Activated CD8-positive, alpha-beta T cell treated with anti-CD3 and anti-CD28 coated beads for 36 hours (primary cell): ENCODE measurements at places on chromosomes 12 and 14. TPM values are rescaled to one million over a fixed set of nuclear protein-coding genes. Genes with fewer than 3 reads are reported as not detected.

LLPH gene
- total RNA-seq = 33.6 TPM

DNA sequence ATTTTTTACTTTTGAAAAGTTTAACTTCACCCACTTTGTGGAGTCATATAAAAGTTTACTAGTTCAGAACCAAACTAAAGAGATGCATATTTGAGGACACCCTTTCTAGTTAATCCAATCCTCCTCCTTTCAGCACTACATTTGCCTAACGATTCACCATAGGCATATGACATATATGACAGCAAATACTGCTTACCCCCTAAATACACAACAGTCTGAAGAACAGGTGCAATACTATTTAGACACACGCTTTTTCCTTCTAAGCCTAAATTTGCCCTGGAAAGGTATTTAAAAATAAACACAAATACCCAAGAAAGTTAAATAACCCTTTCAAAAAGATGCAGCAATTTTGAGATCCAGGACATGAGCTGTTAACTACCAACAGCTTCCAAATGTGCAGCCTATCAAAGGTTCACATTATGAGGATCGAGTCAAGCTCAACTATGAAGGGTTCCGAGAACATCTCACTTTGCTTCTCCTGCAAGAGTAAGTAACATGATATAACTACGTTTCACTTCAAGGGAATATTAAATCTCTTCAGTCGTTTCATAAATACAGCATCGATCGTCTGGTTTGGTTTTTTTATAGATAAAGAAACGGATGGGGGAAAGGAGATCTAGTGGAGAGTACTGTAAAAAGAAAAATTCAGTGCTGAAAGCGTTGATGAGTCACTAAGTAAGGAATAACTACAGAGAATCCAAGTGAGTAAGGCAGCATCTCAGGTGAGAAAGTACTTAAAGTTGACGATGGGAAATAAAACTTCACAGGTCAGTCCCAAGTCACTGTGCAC lies 677 bp upstream of the AP4S1 start:
- peak overlapping the region; percentile 83 for H3K27ac ChIP-seq
- no peak for DNase-seq
- no peaks in the 10 kb centered on the region for H3K27me3 ChIP-seq

ZNF10 gene
- 6.0 TPM for total RNA-seq

DNA sequence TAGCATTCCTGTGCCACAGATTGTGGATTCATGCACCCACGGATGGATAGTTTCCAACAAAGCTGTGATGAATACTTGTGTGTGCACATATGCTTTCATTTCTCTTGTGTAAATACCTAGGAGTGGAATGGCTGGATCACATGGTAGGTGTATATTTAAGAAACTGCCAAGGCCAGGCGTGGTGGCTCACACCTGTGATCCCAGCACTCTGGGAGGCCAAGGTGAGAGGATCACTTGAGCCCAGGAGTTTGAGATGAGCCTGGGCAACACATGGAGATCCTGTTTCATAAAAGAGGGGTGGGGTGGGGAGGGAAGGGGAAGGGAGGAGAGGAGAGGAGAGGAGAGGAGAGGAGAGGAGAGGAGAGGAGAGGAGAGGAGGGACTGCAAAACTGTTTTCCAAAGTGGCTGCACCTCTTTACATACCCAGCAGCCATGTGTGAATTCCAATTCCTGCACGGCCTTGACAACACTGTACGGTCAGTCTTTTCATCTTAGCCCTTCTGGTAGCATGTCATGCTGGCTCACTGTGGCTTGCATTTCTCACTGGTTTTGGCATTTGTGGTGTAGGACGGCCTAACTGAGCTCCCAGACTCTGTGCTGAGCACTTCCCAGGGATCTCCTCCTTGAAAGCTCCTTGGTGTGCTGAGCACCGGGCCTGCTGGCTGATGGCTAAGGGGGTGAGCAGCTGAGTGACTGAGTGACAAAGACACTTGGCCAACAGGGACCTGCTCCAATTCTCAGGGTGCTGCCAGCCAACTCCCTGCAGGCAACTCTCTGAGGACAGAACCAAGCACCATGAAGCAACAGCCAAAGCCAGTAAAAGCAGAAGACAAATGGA lies 27.9 kb downstream of the SYNE3 start:
- H3K4me1 ChIP-seq = peaks cover 44% of the 10 kb centered on the region
- DNase-seq = no peak
- peaks cover 26% of the 10 kb centered on the region for H3K36me3 ChIP-seq

DNA sequence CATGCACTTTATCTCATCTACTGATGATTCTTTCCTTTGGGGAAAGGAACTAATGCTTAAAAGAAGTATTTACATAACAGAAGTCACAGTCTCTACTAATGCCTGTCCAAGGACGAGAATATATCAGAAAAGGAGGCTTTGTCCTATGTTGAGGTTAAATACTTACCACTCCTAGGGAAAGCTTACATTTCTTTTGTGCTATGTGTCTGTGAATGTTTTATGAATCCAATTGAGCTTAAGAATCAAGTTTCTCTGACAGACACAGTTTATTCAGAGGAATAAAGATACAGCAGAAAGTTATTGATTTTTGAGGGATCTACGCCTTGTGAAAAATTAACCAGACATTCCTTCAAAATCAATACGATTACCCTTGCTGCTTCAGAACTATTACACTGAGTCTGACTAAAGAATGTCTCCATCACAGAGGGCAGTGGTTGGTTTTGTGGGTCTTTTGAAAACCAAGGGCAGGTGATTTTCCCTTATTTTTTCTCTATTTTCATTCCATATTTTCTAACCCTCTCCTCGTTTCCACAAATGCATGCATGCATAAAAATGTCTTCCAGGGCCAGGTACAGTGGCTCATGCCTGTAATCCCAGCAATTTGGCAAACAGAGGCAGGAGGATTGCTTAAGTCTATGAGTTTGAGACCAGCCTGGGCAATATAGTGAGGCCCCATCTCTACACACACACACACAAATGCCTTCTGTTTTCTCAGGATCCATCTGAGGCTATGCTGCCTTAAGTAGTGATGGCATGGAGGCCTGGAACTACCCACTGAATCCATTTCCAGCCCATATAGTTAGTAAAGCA lies 1095.1 kb downstream of the GALC start:
- no peaks in the 10 kb centered on the region for H3K4me1 ChIP-seq
- H3K36me3 ChIP-seq = no peaks in the 10 kb centered on the region
- H3K4me3 ChIP-seq = no peak overlapping the region
- H3K27me3 ChIP-seq = no peaks in the 10 kb centered on the region
- H3K27ac ChIP-seq = no peak overlapping the region

- no peak overlapping the region for H3K27ac ChIP-seq
- H3K4me1 ChIP-seq = peaks cover 11% of the 10 kb centered on the region
- no peak overlapping the region for H3K4me3 ChIP-seq
These were observed 197.1 kb downstream of the EFCAB11 start for GRCh38 chr14:89757313-89757939.

- no peaks in the 10 kb centered on the region for H3K27me3 ChIP-seq
- no peak overlapping the region for H3K4me3 ChIP-seq
- H3K36me3 ChIP-seq = peaks cover 32% of the 10 kb centered on the region
- DNase-seq = no peak
These were observed 8.0 kb downstream of the ERP27 start for GRCh38 chr12:14930299-14930698.

DNA sequence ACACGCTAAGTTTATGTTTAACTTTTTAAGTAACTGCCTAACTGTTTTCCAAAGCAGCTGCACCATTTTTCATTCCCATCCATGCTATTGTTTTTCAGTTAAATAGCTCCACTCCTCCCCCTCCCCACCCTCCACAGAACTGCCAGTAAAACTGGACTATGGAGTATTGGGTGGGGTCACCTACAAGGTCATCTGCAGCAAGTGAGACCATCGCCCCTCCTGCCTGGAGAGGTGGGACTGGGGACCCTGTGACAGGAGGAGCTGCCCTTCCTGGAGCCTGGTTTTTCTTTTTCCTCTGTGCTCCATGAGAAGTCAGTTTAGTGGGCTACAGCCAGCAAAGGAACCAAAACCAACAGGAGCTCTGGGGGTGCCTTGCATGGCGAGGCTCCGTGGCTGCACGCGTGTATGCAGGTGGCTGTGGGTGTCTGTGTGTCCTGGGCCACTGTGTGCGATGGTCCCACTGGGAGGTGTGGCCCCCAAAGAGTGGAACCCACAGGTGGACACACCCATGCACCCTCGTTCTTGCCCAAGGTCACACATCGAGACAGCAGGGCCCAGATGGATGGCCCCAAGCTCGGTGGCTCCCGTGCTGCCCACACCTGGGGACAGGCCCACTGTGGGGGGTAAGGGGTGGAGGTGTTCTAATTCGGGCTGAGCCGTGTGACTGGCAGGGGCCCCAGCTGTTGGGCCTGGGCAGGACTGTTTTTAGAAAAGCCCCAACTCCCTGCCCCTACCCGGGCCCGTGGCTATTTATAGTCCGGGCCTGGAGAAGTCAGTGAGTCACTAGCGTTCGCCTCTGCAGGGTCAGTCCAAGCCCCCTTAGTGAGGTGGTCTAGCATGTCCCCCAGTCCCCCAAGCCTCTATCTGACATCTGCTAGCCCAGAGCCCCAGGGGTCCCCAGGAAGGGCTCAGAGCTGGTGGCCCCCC lies 2.3 kb upstream of the ADSS1 start:
- no peaks in the 10 kb centered on the region for H3K27me3 ChIP-seq
- no peaks in the 10 kb centered on the region for H3K36me3 ChIP-seq
- DNase-seq = no peak
- no peaks in the 10 kb centered on the region for H3K4me1 ChIP-seq
- no peak overlapping the region for H3K4me3 ChIP-seq

- H3K27ac ChIP-seq = no peak overlapping the region
- H3K36me3 ChIP-seq = no peaks in the 10 kb centered on the region
- DNase-seq = no peak
- H3K4me1 ChIP-seq = no peaks in the 10 kb centered on the region
- H3K4me3 ChIP-seq = no peak overlapping the region
These were observed 87.3 kb upstream of the LRIG3 start for GRCh38 chr12:59007620-59008019.

POTEM gene
- not detected for total RNA-seq

SDS gene
- not detected for total RNA-seq

- H3K4me3 ChIP-seq = no peak overlapping the region
- DNase-seq = no peak
- H3K27ac ChIP-seq = no peak overlapping the region
- peaks cover 21% of the 10 kb centered on the region for H3K36me3 ChIP-seq
- H3K27me3 ChIP-seq = no peaks in the 10 kb centered on the region
These were observed 32.4 kb downstream of the PSEN1 start for GRCh38 chr14:73168691-73169090.
